CD4-positive, alpha-beta T cell (primary cell): ENCODE measurements at places on chromosomes 7 and 10. TPM values are rescaled to one million over a fixed set of nuclear protein-coding genes. Genes with fewer than 3 reads are reported as not detected.

The RASA4B gene
- total RNA-seq: 40.7 TPM

The PCLO gene
- total RNA-seq: not detected

The PPP1R17 gene
- total RNA-seq: not detected

The SH2D4B gene
- total RNA-seq: 0.31 TPM

The TMEM229A gene
- not detected for total RNA-seq

The AKR1C3 gene
- 2.0 TPM for total RNA-seq

The NUTM2D gene
- 3.7 TPM for total RNA-seq

The NPC1L1 gene
- total RNA-seq: not detected

The GNGT1 gene
- total RNA-seq: not detected

The GPR37 gene
- not detected for total RNA-seq

The SLC26A5 gene
- not detected for total RNA-seq

The HYAL4 gene
- total RNA-seq: 0.14 TPM

GRCh38 chr10:97608991-97609561, 19.6 kb downstream of the C10orf62 start:
- peaks cover 4% of the 10 kb centered on the region for H3K27me3 ChIP-seq
- no peaks in the 10 kb centered on the region for H3K4me1 ChIP-seq
- no peak overlapping the region for H3K4me3 ChIP-seq
- no peak overlapping the region for H3K27ac ChIP-seq

GRCh38 chr10:71487726-71488125, 91.0 kb downstream of the CDH23 start:
- no peak for DNase-seq
- H3K4me3 ChIP-seq: no peak overlapping the region
- no peaks in the 10 kb centered on the region for H3K36me3 ChIP-seq
- H3K27ac ChIP-seq: no peak overlapping the region
- H3K27me3 ChIP-seq: no peaks in the 10 kb centered on the region

- DNase-seq: no peak
- H3K27ac ChIP-seq: no peak overlapping the region
- no peaks in the 10 kb centered on the region for H3K4me1 ChIP-seq
- no peak overlapping the region for H3K4me3 ChIP-seq
Measured at GRCh38 chr7:50534690-50535290, 30.4 kb downstream of the DDC start.

DNA sequence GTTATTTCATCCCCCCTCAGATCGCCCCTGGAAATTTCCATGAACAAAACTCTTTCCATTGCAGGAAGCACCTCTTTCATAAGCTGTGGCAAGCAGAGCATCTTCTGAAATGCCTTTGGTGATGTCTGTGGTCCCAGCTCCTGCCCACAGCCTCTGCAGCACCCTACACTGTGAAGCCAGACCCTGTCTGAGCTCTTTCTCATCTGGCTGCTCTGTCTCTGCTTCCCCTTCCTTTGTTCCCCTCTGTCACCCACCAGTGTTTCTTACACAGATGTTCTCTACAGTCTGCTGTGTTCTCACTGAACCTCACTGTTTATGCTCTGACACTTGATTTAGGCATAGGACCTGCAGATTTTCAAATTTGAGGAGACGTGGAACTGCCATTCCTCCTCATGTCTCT, 1.9 kb upstream of the TAS2R39 start:
- no peaks in the 10 kb centered on the region for H3K4me1 ChIP-seq
- H3K4me3 ChIP-seq: no peak overlapping the region
- no peak overlapping the region for H3K27ac ChIP-seq
- peaks cover 6% of the 10 kb centered on the region for H3K27me3 ChIP-seq
- DNase-seq: no peak

DNA sequence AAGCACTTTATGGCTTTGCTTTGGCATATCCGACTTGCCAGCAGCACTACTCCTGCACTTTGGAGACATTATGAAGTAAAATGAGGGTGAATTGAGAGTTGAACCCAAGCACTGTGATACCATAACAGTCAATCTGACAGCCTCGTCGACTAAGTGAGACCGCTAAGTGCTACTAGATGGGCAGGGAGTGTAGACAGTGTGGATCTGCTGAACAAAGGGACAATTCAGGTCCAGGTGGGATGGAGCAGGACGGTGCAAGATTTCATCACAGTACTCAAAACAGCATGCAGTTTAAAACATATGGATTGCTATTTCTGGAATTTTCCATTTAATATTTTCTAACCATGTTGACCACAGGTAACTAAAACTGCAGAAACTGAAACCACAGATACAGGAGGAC, 20.8 kb upstream of the PRTFDC1 start:
- no peaks in the 10 kb centered on the region for H3K36me3 ChIP-seq
- no peak overlapping the region for H3K27ac ChIP-seq
- DNase-seq: no peak
- H3K4me1 ChIP-seq: peaks cover 3% of the 10 kb centered on the region

GRCh38 chr7:111607621-111608020, 45.3 kb upstream of the IMMP2L start:
- H3K27ac ChIP-seq: no peak overlapping the region
- H3K36me3 ChIP-seq: no peaks in the 10 kb centered on the region
- H3K27me3 ChIP-seq: peaks cover 4% of the 10 kb centered on the region

- no peak overlapping the region for H3K4me3 ChIP-seq
- H3K27ac ChIP-seq: no peak overlapping the region
- no peak for DNase-seq
- H3K27me3 ChIP-seq: no peaks in the 10 kb centered on the region
- H3K4me1 ChIP-seq: no peaks in the 10 kb centered on the region
Measured at GRCh38 chr7:2651847-2652735, 20.3 kb downstream of the TTYH3 start.

DNA sequence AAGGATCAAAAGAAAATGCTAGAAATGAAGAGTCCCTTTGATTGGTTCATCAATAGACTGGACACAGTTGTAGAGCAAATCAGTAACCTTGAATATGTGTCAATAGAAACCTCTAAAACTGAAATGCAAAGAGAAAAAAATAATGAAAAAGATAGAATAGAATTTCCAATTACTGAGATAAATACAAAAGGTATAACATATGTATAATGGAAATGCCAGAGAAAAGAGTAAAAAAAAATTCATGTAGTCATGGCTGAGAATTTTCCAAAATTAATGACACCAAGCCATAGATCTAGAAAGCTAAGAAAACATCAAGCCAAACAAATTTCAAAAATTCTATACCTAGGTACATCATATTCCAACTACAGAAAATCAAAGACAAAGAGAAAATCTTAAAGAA, 62.0 kb upstream of the HGF start:
- no peaks in the 10 kb centered on the region for H3K36me3 ChIP-seq
- DNase-seq: no peak
- H3K27ac ChIP-seq: no peak overlapping the region
- H3K4me3 ChIP-seq: no peak overlapping the region

GRCh38 chr10:36507715-36508114, 617.7 kb upstream of the ANKRD30A start:
- no peak for DNase-seq
- H3K27me3 ChIP-seq: no peaks in the 10 kb centered on the region
- H3K36me3 ChIP-seq: no peaks in the 10 kb centered on the region
- no peaks in the 10 kb centered on the region for H3K4me1 ChIP-seq
- no peak overlapping the region for H3K4me3 ChIP-seq

DNA sequence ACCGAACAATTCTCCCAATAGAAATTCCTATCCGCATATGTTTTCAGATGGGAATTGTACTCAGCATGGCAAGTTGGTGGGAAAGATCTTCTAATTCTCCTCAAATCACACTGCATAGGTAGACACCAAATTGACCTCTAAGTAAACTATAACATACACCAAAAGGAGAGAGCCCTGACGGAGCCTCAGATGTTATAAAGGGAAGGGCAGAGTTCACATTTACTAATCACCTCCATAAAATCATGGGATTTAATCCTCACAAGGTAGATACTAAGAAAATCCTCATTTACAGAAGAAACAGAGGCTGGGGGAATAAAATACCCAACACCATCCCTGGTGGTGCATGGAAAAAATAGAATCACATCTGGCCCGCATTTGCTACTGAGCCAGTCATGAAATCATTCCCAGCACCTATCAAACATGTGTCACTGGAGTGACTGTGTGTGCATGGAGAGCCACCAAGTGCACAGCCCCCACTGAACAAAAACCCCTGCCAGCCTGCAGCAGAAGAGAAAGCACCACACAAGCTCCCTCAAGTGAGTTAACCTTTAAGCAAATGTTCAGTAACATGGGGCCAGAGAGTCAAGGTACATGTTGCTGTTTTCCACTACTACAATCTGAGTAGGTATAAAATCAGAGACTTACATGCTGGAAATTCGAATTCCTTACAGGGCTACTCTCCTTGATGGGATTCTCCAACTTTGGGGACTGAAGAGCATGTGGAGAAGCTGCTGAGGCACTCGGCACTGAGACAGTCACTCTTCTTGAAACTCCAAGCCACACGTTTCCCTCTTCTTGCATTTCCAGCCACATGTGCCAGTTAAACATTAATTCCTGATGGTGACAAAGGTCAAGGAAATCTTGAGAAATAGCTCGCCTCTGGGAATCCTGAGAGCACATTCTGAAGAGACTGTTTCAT, at the start of gene DDC:
Gene DDC (minus strand): TSS at position 766 of the 919 bp plus-strand sequence. CDS start 21,320 bp downstream, outside the sequence.
- H3K27ac ChIP-seq: no peak within 1 kb of the TSS
- H3K36me3 ChIP-seq: no peaks in the 10 kb centered on the region
- H3K4me3 ChIP-seq: no peak within 1 kb of the TSS
- peaks cover 1% of the 10 kb centered on the region for H3K27me3 ChIP-seq
- H3K4me1 ChIP-seq: no peaks in the 10 kb centered on the region

DNA sequence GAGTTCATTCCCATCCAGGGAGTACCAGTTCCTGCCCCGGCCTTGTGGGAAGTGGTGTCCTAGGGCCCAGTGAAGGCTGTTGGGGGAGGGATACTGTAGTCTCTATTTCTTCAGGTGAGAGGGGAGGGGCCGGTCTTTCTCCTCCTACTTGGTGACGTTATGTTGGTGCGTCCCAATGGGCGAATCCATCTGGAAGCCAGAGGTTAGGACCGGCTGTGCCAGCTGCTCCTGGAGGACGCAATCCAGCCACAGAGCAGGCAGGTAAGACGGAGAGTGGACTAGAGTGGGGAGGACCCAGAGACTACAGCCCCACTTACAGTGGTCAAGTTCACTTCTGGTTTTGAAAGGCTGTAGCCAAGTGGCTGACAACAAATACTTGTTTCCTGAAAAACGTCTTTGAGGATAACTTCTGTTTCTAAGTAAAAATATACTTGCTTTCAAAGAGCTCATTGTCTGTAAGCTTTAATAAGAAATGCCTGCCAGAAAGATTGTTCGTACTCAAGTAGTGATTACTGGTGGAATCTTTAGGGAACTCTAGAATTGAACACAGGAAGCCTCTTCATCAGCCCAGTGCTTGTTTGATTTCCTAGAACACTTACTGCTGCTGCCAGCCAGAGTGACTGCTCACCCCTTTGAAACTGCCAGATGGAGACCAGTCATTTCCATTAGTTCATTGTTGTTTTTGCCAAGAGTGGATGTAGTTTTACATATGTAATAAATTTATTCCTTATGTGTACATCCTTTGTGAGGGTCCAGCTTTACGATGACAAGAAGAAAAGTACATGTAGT, 25.4 kb downstream of the RBM33 start:
- no peaks in the 10 kb centered on the region for H3K27me3 ChIP-seq
- no peak for DNase-seq

DNA sequence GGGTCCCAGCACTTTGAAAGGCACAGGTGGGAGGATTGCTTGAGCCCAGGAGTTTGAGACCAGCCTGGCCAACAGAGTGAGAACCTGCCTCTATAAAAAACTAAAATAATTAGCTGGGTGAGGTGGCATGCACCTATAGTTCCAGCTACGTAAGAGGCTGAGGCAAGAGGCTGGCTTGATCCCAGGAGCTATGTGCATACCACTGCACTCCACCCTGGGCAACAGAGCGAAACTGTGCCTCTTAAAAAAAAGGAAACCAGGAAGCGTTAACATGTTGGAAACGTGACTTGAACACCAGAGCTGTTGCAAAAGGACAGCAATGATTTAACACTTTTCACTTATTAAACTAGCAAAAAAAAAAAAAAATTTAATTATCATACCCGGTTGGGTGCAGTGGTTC, 12.6 kb downstream of the BAZ1B start:
- no peaks in the 10 kb centered on the region for H3K27me3 ChIP-seq
- no peak overlapping the region for H3K27ac ChIP-seq
- H3K4me1 ChIP-seq: peaks cover 5% of the 10 kb centered on the region

DNA sequence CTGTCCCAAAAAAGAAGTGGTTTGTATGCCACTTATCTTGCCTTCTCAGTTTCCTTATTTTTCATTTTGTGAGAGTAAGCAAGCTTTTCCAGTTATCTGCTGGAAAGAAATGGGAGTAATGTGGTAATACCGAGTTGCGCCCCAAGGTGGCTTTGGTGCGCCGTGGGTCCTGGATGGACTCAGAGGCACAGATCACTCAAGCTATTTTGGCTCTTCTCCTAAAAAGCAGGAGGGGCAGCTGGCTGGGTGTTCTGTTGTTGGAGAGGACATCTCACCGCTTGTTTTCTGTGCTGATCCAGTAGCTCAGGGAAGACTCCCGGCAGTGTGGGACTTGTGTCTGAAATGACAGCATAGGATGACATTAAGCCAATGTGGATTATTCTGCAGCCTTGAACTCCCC, 16.4 kb downstream of the PRKRIP1 start:
- H3K4me1 ChIP-seq: peaks cover 39% of the 10 kb centered on the region
- H3K36me3 ChIP-seq: peaks cover 30% of the 10 kb centered on the region
- H3K4me3 ChIP-seq: no peak overlapping the region

- no peaks in the 10 kb centered on the region for H3K36me3 ChIP-seq
- DNase-seq: no peak
- no peak overlapping the region for H3K4me3 ChIP-seq
- no peaks in the 10 kb centered on the region for H3K4me1 ChIP-seq
- no peaks in the 10 kb centered on the region for H3K27me3 ChIP-seq
Measured at GRCh38 chr10:76085817-76086167, 654.4 kb downstream of the LRMDA start.

GRCh38 chr10:31087011-31087410, 55.3 kb upstream of the ZNF438 start:
- peaks cover 10% of the 10 kb centered on the region for H3K4me1 ChIP-seq
- H3K4me3 ChIP-seq: no peak overlapping the region
- H3K36me3 ChIP-seq: no peaks in the 10 kb centered on the region
- no peaks in the 10 kb centered on the region for H3K27me3 ChIP-seq

GRCh38 chr7:1706381-1706720, 36.3 kb downstream of the ELFN1 start:
- no peak overlapping the region for H3K27ac ChIP-seq
- no peak overlapping the region for H3K4me3 ChIP-seq
- H3K4me1 ChIP-seq: no peaks in the 10 kb centered on the region
- no peaks in the 10 kb centered on the region for H3K27me3 ChIP-seq

DNA sequence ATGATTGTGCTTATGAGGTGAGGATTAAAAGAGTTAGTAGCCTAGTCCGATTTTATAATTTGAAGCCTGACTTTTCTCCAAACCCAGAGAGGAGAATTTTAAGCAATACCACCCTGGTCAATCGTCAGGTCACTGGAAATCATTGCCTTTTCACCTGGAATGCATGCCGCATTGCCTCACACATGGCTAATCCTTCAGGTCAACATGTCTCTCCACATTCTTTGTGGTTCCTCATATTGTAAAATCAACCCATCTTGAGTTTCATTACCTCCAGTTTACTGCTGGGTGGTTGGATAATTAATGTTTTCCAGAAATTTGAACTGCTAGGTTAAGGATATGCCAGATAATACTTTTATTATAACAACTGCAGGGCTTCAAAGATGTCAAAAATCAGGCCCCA, 55.6 kb upstream of the SEMA3E start:
- no peaks in the 10 kb centered on the region for H3K36me3 ChIP-seq
- no peak overlapping the region for H3K27ac ChIP-seq
- H3K4me1 ChIP-seq: no peaks in the 10 kb centered on the region
- H3K27me3 ChIP-seq: no peaks in the 10 kb centered on the region
- no peak overlapping the region for H3K4me3 ChIP-seq

GRCh38 chr10:34890939-34891338, 75.8 kb upstream of the PARD3 start:
- no peaks in the 10 kb centered on the region for H3K27me3 ChIP-seq
- H3K4me3 ChIP-seq: no peak overlapping the region
- no peaks in the 10 kb centered on the region for H3K36me3 ChIP-seq
- no peaks in the 10 kb centered on the region for H3K4me1 ChIP-seq
